ENCODE measurements at places on chromosomes 3 and 15.

DNA sequence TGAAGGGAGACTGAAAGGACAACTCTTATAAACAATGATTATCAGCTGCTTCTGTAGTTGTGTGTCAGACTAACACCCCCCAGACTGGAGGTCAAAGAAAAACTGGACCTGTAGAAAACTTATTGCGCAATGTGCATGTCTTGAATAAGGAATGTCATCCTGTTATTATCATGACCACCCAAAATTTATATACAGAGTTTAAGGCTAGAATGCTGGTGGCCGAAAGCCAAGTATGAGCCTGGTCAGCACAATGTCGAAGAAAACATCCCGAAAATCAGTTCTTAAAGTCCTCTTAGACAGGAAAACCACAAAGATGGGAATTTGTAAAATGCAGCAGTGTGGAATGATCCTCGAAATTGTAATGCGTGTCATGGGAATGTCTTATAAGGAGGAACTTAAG lies 29.3 kb downstream of the RFTN1 start:
- DNase-seq = no peak

- no peak for DNase-seq
Observed at GRCh38 chr15:68057758-68058157, 3.6 kb downstream of the PIAS1 start.

- DNase-seq = no peak
Observed at GRCh38 chr15:81118361-81118760, 15.7 kb upstream of the CFAP161 start.

GRCh38 chr3:17175187-17175807 lies 290.5 kb downstream of the PLCL2 start:
- DNase-seq = no peak

DNA sequence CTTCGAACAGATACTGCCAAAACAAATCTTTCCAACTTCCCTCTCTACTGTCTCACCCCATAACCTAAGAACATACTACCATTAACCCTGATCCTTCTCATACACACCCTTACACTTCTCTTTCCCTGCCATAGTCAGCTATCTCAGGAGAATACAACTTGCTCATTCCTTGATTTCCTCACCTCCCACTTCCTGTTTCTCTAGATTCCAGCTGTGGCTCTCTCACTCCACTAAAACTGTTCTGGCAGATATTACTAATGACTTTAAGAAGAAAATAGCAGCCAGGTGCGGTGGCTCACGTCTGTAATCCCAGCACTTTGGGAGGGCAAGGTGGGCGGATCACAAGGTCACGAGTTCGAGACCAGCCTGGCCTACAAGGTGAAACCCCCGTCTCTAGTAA lies 4.6 kb downstream of the LSG1 start:
- DNase-seq = no peak

GRCh38 chr3:132261506-132261905 lies 55.7 kb upstream of the ACP3 start:
- no peak for DNase-seq

DNA sequence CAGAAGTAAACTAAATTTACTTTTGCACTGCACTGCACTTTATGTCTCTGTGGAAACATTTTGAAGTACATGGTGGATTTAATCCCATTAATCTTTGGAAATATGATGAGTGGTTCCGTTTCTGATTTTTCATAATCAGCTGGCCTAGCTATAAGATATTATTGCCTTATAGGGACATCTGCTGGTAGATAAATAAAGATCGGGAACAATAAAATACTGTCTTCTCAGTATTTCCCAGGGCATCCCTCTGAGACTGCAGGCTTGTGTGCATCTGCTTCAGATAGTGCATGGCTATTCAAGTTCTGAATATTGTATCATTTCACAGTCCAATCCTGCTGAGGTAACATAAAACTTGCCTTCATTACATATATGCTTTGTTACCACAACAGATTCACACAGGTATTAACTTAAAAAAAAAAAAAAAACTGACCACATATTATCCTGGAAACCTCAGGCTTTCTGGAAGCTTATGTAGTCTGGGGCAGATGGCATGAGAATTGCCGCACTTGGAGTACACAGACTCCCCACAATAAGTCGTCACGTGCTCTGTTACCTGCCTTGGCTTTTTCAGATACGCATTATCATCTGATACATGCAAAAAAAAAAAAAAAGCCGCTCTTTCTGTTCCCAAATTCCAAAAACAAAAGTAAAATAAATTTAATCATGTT lies 330.8 kb upstream of the AGTR1 start:
- no peak for DNase-seq

DNA sequence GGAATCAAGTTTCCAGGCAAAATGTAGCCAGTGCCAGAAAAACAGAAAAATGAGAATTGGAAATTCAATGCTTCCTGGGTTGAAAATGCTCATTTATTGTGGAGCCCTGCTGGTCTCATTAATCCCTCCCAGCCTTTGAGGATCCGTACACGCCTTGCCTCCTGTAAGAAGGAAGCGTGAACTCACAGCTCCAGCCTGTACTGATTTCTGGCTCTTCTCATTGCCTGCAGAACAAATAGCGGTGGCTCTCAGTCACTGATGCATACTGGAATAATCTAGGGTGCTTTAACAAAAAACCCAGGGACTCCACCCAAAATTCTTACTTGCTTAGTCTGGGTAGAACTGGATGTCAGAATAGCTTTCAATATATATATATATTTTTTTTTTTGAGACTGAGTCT lies 29.3 kb upstream of the SLC24A5 start:
- no peak for DNase-seq

GRCh38 chr3:23664459-23664858 lies 141.3 kb upstream of the UBE2E1 start:
- no peak for DNase-seq

DNA sequence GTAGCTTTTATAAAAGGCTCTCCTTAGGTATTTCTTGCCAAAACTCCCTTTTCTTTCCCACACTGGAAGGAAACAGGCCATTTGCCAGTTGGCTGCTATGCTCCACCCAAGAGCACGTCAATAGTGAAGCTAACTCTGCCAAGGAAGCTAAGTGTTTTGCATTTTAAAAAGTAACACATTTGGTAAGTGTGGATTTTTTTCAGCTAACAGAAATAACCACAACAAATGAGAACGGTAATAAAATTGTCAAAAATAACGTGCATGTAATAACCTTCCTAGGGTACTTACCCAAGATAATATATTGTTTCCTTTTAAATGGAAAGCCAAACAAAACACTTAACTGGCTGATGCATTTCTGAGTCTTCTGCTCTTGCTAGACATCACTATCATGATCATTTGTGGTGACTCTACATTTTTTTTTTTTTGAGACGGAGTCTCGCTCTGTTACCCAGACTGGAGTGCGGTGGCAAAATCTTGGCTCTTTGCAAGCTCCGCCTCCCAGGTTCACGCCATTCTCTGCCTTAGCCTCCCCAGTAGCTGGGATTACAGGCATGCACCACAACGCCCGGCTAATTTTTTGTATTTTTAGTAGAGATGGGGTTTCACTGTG lies 4.6 kb downstream of the DPP8 start:
- DNase-seq = peak; percentile 45

GRCh38 chr15:59941612-59942011 lies 62.5 kb upstream of the FOXB1 start:
- no peak for DNase-seq

GRCh38 chr15:33278816-33279612 lies 31.8 kb upstream of the RYR3 start:
- DNase-seq = no peak

- DNase-seq = no peak
Observed at GRCh38 chr3:71117572-71118247, 465.8 kb downstream of the FOXP1 start.

DNA sequence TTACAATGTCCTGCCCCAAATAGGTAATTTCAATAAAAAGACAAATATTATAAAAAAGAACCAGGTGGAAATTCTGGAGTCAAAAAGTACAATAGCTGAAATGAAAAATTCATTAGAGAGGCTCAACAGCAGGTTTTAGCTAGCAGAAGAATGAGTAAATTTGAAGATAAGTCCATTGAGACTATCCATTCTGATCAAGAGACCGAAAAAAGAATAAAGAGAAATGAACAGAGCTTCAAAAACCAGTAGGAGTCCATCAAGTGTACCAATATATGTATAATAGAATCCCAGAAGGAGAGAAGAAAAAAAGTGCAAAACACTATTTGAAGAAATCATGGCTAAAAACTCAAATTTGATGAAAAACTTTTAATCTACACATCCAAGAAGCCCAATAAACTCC lies 60.5 kb upstream of the POMGNT2 start:
- DNase-seq = no peak

- DNase-seq = peak; percentile 22
Observed at GRCh38 chr15:59691194-59691805, 2.2 kb upstream of the BNIP2 start.

DNA sequence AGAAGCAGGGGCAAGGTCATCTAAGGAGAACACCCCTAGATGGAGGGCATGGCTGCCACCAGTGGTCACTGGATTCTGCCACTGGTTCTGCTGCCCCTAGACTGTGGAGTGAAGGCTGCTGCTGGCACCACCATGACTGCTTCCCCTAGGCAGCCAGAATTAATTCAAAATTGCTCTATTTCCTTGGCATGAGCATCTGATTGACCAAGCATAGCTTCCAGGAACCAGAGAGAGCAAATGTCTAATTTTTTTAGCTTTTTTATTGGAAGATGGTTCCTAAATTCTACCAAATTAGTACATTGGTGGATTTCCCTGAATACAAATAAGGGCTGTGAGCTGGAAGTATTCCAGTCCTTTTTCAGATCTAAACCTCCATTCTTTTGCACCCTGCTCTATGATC lies 270.2 kb upstream of the GBE1 start:
- DNase-seq = no peak

- DNase-seq = no peak
Observed at GRCh38 chr3:22121068-22121701, 370.2 kb upstream of the ZNF385D start.

DNA sequence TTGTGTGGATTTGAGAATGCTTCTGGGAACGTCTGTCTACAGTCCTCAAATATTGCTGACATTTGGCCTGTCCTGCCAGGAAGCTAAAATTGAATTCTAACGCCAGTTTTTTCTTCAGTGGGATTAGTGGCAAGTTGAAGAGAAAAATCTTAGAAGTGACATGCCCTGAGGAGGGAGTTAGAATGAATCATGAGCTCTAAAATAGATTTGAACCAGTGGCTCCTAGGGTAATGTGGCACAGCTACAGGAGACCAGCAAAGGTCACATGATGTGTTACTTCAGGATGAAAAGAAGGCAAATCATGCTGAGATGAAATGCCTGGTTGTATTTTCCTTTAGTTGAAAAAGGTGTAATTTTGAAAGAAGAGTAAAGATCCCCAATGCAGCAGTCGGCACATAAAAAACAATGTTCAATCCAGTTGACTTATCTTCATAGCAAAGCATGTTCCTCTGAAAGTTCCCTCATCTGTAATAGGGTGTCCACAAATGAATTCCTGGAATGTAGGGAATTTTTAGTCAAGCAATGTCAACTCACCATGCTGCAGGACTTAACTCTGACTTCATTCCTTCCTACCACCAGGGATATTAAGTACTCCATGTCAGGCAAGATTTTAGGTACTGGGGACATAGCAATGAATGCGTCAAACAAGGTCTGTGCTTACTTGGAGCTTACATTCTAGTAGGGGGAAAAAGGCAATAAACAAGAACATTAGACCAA lies 171.6 kb downstream of the CADPS start:
- DNase-seq = no peak

- DNase-seq = no peak
Observed at GRCh38 chr15:75947092-75947491, 43.4 kb downstream of the FBXO22 start.

DNA sequence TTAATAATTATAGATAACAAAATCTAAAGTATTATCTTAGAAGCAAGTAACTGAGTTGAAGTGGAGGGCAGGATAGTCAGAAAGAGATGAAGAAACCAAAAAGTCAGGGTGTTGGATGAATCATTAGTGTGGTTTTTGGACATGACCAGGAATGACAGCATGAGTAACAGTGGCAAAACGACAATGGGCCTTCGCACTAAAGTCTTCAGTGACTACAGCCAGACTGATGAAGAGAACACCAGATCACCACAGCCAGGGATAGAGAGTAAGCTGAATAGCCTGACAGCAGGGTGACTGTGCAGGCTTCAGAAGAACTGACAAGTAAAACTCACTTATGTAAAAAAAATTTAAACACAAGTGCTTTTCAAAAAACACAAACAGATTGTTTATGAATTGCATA lies 96.0 kb upstream of the MELTF start:
- DNase-seq = no peak

DNA sequence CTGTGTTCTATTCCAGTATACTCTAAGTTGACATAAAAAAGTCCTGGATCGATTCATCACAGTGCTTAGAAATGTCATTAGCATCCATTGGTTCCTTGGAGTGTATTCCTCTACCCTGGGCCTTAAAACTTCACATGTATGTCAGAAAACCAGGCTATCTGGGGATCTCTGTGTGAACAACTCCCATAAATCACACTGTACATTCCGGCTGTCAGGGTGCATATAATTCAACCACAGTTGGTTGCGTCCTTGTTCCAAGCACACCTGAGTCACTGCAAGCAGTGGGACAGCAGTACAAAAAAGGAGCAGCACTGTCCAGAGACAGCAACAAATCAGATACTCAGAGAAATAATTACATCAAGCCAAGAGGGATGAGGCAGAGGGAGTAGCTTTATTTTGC lies 52.4 kb downstream of the PDZRN3 start:
- no peak for DNase-seq

GRCh38 chr3:192514081-192514753 lies 213.1 kb downstream of the FGF12 start:
- peak; percentile 48 for DNase-seq

GRCh38 chr3:61803983-61804382 lies 242.6 kb downstream of the PTPRG start:
- no peak for DNase-seq

GRCh38 chr3:114218006-114218405 lies 19.4 kb downstream of the ZNF80 start:
- DNase-seq = no peak

GRCh38 chr3:86887876-86888275 lies 103.1 kb downstream of the VGLL3 start:
- no peak for DNase-seq

DNA sequence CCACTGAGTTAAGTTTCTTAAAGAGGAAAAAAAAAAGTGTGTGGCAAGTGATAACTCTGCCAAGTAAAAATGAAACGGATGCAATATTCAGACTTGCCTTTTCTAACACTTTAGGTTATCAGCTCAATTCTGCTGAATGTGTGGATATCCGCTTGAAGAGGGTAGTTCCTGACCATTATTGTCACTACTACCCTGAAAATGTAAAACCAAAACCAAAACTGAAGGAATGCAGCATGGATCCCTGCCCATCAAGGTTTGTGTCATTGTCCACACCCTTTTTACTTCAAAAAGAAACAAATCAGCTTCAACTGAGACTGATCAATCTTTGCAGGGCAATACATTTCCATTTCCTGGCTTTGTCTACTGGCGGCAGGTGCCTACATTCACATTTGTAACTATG lies 236.1 kb downstream of the ADAMTSL3 start:
- DNase-seq = no peak

DNA sequence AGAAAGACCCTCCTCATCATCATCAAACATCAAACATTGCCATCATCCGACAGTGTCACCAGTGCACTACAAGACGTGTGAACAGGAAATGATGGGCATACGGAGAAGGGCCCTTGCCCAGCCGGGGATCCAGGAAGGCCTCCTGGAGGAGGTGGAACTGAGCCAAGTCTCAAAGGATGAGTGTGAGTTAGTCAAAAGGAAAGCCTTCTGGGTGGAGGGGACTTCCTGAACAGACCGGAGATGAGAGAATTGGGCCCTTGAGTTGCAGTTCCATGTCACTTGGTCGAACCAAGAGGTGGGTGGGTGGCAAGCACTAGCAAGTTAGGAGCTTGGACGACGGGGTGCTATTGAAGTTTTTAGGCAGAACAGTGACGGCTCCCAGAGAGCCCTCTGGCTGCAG lies 8.5 kb downstream of the SEMA4B start:
- DNase-seq = no peak
